Activated T-helper 1 cell treated with anti-CD3 and anti-CD28 coated beads, Interleukin-2, amount 50 U/mL, for 16 hours (primary cell): ENCODE measurements at places on chromosomes 5 and 9.
A peak's percentile ranks its signal among the peaks of the same experiment; 100 is the strongest.

DNA sequence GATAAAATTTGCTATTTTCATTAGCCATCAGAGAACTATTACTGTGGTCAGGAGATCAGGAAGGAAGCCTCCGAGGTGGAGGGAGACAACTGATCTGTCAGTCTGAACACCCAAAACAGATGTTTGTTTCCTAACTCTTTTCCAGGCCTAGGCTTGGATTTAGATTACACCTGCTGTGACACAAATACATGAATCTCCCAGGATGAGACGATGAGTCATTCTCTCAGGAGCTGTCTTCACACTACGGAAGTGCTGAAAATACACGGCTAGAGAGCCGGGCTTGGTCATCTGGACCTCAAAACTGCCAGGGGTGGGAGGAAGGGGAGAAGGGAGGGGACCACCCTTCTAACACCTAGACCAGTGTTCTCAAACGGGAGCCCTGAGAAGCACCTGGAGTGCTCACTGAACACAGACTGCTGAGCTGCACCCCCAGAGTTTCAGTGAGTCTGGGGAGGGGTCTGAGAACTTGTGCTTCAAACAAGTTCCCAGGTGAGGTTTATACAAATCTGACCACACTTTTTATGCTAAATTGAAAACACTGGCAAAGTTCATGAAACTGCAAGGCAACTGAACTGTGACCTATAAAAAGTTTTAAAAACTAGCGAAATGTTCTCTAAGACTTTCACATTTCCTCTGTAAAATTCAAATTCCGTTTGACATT, 80.3 kb upstream of the EQTN start:
- no peak for DNase-seq

GRCh38 chr9:6715755-6716643, 41.8 kb upstream of the KDM4C start:
- peak; percentile 40 for DNase-seq

DNA sequence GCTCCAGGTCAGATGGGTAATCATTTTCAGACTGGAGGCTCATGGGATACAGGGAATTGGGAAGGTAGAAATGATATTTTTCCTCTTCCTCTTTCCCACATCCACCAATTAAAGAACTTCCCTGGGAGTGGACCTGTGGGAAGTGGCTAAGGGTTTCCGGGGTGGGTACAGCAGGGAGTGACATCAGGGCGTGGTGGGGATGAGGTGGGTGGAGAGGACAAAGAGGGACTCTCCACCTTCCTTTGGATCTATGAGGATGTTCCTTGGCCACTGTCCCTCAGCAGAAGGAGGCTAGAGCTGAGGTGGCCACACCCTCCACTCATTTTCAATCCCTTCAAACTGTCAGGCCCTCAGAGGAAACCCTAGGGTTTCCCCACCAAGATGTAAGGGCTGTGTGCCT, 54.7 kb downstream of the IRF1 start:
- DNase-seq, result no peak

DNA sequence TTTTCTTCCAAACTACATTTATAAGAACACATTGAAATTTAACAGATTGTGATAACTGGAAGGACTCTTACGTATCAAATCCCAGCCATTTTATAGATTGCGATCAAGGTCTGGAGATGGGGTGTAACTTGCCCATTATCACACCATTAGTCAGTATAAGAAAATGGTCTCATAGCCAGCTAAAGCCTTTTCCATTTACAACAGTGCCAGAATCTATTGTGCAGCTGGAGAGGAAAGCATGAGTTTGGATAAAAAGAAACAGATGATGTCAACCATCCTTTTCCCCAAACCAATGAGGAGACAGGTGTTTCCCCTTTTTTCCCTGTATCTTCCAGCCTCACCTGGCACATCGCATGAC, 658.8 kb downstream of the ACTL7B start:
- no peak for DNase-seq

DNA sequence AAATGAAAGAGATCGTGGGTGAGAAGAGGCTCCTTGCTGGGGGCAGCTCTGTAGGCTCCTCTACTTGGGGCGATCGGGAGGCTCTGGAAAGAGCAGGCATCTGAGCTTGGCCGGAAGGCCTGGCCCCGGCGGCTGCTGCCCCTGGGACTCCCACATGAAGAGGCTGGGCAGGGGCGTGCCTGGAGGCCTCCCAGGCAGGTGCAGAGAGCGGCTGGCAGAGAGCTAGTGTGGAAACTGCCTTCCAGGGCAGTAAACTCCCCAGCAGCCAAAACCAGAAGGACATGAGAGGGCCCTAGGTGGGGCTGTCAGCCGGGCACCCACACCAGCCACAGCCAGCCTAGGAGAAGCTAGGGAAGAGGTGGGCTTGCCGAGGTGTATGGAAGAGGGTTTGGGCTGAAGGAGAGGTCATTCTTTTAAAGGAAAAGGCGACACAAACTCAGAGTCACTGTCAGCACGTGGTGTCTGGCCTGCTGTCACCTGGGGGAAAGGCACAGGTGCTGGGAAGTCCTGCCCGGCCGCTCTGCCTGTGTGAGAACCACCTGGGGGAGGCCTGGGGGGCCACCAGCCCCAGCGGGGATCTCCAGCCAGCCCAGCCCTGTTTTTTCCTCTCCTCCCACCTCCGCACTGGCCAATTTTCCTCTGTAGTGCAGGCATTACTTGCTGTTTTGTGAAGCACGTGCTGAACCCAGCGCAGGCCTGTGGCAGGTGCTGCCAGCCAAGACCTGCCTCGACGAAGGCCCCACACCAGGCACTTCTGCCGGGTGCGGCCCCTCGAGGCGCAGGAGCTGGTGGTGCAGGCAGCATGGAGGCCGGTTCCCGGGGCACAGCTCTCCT, 44.8 kb upstream of the EGFL7 start:
- no peak for DNase-seq

DNA sequence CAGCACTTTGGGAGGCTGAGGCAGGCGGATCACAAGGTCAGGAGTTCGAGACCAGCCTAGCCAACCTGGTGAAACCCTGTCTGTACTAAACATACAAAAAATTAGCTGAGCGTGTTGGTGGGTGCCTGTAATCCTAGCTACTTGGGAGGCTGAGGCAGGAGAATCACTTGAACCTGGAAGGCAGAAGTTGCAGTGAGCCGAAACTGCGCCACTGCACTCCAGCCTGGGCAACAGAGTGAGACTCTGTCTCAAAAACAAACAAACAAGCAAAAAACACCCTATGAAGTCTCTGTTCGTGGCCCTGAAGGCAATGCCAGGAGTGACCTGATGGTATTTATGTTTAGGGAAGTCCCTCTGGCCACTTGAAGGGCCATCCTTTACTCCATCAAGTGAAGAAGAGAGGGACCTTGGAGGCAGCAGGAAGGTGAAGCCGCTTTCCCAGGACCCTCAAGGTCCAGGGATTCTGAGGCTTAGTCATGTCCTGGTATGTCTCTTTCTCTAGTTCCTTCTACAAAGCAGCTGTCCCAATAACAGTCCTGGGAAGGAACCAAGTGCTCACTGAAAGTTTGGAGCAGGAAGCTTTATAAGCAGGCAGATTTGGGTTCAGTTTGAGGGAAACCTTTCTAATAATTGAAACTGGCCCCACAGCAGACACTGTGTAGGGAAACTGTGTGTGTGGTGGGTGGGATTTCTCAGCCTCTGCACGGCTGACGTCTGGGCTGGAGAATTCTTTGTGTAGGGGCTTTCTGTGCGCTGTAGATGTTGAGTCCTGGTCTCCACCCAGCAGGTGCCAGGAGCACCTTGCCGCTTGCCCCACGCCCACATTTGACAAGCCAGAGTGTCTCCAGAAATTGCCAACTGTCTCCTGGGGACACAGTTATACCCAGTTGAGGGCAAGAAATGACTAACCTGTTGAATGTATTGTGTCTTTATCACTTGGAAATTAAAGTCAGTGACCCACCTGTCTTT, 12.5 kb downstream of the PHF2 start:
- DNase-seq, result no peak

- no peak for DNase-seq
Measured at GRCh38 chr5:108827131-108827530, 79.4 kb downstream of the FER start.

GRCh38 chr5:116799401-116799800, 224.8 kb upstream of the SEMA6A start:
- DNase-seq, result no peak

DNA sequence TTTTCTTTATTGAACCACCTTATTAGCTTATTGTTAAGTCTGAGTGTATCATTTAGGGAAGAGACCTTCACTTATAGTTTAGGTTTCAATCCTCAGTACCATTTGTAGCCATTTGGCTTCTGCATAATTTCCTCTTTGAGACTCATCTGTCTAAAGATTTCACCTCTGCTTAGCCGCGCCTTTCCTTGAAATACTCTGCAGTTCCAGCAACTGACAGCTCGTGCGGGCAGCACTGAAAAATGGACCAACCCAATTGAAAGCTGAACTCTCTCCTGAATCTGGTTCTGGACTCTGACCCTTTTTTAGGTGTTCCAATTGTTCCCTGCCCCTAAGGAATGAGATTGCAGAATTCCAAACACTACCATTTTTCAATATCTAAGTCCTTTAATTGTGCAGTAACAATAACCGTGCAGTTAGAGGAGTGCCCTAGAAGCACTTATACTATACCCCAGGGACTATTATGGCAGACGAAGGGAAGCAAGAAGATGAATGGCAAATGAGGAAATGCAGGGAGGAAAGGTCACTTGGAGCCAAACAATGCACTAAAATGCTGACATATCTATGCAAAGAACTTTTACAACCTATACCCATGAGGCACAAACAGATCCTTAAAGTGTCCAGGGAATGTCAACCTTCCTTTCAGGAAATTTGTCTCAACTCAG, 50.1 kb upstream of the PDE4D start:
- DNase-seq, result no peak

- DNase-seq, result no peak
Measured at GRCh38 chr9:115672477-115673316, 480.9 kb upstream of the PAPPA start.

GRCh38 chr5:82334856-82335255, 56.7 kb upstream of the RPS23 start:
- DNase-seq, result no peak

DNA sequence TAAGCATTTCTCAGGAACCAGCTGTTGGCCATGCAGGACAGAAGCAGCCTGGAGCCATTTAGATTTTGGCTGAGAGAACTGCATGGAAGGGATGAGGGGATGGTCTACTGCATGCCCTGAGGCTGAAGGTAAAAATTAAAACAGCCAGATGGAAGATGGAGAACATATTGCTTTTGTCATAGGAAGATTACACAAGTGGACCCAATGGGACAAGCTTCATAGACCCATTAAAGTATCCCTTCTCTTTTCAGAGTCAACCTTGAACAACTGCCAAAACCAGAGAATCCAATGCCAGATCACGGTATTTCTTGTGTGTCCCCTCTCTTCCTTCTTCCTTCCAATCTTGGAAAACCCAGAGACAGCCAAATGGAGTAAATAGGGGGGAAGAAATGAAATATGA, 253.4 kb downstream of the NR2F1-AS1 start:
- DNase-seq, result no peak

- DNase-seq, result no peak
Measured at GRCh38 chr5:104186100-104186499, 623.5 kb upstream of the NUDT12 start.

GRCh38 chr5:181188700-181189362, 16.2 kb downstream of the TRIM7 start:
- DNase-seq, result peak; percentile 64

GRCh38 chr5:33462456-33462855, 21.7 kb downstream of the TARS1 start:
- DNase-seq, result no peak

DNA sequence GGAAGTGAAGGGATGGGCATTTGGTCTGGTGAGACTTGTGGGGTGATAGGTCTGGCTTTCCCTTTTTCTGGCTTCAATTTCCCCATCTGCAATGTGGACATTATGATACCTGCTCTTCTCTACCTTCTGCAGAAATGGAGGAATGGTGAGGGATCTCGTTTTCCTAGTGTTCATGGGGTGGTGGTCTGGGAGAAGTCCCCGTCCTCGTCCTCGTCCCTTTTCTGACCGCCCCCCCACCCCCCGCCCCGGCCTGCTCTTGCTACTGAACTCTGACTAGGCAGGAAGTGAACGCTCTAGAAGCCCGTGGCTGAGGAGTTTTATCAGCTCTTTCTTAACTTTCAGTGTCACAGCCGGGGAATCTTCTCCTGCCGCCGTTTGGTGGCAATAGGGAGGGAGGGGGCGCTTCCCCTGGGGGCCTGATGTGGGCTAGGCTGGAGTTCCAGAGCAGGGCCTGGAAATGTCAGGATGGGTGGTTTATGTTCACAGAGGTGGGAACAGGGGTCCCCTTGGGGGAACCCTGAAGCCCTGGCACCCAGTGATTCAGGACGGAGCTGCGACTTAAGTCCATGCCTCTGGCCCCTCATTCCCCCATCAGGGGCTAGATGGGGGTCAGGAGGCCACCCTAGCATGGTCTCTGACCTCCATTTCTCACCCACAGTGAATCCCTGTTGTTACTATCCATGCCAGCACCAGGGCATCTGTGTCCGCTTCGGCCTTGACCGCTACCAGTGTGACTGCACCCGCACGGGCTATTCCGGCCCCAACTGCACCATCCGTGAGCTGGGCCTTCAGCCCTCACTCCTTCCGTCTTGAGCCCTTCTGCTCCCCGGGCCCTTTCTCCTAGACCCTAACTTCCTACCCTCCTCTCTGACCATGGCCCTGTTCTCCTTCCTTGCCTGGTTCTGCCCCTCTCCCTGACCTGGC, 6.7 kb downstream of the PTGS1 start:
- DNase-seq, result no peak

DNA sequence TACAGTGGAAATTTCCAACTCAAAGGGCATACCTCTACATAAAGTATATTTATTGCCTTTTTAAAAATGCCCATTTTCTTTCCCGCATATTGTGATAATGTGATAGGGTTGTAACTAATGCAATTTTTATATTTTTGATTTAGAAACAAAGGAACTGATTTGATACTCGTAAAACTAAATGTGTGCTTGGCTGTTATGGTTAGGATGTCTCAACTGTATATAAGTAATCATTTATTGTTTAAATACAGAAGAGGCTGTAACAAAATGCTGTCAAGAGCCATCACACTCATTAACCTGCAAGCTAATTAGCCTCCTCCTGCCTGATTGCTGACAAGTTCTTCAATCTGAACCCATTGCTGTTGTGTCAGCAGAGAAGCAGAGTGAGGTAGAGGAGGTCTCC, 149.2 kb downstream of the PBX3 start:
- no peak for DNase-seq

DNA sequence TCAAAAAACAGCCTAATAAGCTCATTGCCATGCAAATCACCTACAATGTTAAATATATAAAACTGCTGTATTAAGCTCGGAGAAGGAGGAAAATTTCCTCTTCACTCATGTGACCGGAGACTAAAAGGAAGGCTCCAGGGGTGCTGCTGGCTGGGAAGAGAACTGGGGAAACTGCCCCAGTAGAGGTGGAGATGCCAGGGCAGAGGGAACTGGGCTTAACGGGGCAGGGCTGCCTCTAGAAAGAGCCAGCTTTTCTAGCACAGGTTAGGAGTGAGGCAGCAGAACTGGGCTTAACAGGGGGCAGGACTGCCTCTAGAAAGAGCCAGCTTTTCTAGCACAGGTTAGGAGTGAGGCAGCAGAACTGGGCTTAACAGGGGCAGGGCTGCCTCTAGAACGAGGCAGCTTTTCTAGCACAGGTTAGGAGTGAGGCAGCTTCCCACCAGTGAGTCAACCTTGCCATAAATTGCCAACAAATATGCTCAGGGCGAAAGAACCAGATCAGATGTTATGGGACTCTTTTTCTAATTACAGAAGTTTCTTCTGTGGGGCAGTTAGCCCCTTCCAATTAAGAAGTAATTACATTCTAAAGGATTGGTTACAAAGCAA, 115.3 kb downstream of the FANCC start:
- DNase-seq, result no peak
